ENCODE measurements at places on chromosomes 7 and 10.

- DNase-seq, result no peak
These were observed 58.7 kb downstream of the OSBPL3 start for GRCh38 chr7:24921362-24921679.

DNA sequence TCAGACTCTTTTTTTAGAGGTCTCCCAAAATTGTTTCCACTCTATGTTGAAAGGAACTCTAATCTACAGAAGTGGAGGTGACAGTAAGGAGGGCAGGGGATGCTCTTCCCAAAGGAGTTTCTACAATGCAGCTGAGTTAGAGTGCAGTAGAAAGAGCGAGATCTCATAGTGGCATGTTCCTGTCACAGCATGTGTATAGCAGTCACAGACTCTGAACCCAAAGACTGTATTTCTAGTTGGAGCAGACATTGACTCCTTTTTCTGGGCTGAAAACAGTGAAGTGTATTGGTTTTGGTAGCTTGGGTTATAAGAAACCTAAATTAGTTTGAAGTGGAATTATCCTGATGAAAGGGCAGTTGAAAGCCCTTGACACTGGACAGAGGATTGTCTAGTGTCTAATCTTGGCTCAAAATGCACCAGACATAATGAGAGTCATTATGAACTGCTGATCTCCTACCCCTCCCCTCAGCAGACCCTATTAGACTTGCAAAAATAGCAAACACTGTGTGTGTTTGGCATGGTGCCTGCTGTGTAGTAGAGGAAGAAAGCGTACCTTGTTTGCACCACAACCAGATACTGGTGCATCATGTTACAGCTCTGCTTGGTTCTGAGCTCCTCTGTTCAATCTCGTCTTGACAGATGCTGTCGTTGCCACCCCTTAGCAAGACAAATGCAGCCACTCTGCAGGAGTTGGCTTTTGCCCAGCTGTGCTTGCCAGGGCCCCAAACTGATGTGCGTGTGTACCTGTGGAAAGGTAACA lies 336.0 kb downstream of the AUTS2 start:
- peak; percentile 75 for DNase-seq

DNA sequence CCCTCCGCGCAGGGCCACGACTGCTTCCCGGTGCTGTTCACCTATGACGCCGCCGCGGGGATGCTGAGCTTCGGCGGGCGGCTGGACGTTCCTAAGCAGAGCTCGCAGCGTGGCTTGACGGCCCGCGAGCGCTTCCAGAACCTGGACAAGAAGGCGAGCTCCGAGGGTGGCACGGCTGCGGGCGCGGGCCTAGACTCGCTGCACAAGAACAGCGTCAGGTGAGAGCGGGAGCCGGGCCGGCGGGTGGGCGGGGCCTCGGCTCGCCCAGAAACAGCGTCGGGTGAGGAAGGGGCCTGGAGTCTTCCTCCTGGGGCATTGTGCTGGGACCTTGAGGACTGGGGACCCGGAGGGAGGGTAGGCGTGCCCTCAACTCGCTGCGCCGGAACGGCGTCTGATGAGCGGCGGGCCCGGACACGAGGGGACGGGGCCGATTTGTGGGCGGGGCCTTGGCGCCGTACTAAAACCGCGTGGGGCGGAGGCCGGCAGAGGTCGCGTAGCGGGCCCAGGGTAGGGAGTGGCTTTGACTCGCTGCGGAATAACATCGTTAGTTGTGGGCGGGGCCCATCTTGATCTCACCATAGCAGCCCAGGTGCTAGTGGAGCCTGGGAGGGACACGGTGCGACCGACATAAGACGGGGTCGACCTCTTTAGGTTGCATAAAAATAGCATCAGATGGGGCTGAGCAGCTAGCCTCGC lies 15.6 kb downstream of the PDAP1 start:
- DNase-seq, result peak; percentile 62

GRCh38 chr10:86110156-86110786 lies 256.3 kb downstream of the GRID1 start:
- no peak for DNase-seq

DNA sequence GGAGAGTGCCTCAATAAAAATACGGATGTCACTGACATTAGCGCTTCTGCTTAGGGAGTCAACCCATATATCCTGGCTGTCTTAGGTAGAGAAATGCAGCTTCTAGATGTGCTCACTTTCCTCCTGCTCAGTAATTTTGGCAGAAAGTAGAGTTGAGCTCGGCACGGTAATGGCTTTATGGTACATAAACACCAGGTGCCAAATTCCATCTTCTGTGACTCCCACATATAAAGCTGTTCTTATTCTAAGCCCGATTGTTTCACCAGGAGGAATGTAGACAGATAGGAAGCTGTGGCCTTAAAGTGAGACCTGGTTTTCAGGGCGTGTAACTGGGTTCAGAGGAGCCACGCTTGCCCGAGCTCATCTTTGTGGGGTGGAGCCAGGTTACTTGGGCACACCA lies 143.7 kb downstream of the CREB5 start:
- DNase-seq, result no peak

DNA sequence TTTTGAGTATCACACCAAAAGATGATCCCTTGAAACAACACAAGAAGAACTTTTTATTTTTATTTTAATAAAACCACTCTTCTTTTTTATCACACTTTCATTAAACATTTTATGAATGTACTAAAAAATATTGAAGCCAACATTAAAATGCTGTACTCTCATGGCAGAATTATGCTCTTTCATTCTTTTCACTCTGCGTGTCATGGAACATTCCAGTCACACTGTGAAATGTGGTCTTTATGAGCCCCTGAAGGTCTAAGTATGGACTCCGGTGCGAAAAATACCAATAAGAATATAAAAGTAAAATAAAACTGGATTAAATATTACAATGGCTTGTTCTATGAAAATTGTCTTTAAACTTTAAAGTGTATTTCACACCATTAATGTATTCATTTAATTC lies 148.4 kb downstream of the TMEM26 start:
- no peak for DNase-seq

DNA sequence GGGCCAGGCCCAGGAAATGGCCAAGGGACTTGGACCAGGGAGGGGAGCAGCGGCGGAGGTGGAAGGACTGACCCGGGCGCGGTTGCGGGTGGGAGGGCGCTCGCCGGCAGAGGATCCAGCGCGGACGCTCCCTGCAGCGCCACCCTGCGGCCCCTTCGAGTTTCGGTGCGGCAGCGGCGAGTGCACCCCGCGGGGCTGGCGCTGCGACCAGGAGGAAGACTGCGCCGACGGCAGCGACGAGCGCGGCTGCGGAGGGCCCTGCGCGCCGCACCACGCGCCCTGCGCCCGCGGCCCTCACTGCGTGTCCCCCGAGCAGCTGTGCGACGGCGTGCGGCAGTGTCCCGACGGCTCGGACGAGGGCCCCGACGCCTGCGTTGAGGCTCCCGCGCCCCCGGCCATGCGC lies 16.8 kb upstream of the ZNF467 start:
- DNase-seq, result no peak

GRCh38 chr10:86403183-86403797 lies 36.7 kb upstream of the GRID1 start:
- DNase-seq, result no peak

DNA sequence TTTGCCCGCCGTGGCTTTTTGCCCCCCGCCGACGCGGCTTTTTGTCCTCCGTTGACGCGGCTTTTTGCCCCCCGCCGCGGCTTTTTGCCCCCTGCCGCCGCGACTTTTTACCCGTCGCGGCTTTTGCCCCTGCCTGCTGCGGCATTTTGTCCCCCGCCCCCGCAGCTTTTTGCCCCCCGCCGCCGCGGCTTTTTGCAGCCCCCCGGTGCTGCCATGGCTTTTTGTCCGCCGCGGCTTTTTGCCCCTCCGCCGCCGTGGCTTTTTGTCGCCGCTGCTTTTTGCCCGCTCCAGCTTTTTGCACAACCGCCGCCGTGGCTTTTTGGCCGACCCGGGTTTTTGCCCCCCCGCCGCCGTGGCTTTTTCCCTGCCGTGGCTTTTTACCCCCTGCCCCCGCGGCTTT lies 506.6 kb downstream of the ZNF37A start:
- DNase-seq, result no peak

- no peak for DNase-seq
These were observed 23.8 kb upstream of the FZD1 start for GRCh38 chr7:91240376-91240941.

DNA sequence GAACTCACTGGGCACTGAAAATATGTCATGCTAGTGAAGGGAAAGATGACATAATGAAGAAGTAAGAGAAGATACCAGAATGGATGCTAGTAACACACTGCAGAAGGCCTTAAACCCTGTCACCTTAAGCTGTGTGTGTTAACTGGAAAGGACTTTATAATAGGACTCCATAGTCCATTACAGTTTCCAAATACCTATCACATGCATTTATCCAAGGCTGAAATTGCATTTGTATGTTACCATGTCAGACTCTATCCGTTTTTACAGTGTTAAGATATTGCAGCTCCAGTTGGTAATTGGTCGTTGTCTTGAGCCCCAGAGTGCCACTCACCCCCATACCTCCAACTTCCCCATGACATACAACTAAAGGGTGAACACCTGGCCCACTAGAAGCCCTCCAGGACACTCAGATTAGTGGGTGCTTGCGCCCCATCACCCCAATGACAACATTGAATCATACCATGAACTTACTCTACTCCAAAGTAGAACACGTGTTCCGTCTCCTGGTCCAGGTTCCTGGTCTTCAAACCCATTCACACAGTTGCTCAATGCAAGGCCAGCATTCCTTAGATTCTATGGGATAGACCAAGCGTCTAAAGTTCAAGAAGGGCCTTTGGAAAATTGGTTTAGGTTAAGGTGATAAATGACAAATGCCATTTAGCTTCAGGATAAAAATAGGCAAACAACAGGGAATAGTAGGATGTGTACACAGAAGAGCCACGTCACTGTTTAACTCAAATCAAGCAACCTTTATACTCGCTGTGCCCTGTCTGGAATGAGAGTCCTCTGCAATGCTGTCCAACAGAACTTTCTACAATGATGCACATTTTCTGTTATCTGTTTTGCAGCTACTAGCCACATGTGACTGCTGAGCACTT lies 2.1 kb upstream of the RAPGEF5 start:
- no peak for DNase-seq

- no peak for DNase-seq
These were observed 23.2 kb upstream of the C1GALT1 start for GRCh38 chr7:7159063-7159658.
